ENCODE measurements at places on chromosomes 2 and 18.
A peak's percentile ranks its signal among the peaks of the same experiment; 100 is the strongest.

DNA sequence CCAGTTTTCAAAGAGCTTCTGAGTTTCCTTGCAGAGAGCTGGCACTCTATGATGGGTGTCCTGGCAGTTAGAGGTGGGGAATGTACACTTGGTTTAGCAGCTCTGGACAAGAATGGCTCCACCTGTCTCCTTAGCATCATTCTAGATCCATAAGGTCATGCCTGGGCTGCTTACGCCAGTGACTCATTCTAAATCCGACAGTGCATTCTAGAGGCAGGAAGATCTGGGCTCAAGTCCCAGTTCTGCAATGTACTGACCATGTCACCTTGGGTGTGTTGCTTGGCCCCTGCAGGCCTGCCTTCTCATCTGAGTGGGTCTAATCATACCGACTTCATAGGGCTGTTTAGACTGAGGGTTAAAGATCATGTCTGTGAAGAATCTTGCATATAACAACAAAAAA lies 46.5 kb downstream of the PTGR3 start:
- peak; percentile 53 for DNase-seq

GRCh38 chr2:145059343-145059742 lies 539.4 kb upstream of the ZEB2 start:
- no peak for DNase-seq

- DNase-seq, result peak; percentile 80
Observed at GRCh38 chr2:17538844-17539554, 1.5 kb upstream of the VSNL1 start.

DNA sequence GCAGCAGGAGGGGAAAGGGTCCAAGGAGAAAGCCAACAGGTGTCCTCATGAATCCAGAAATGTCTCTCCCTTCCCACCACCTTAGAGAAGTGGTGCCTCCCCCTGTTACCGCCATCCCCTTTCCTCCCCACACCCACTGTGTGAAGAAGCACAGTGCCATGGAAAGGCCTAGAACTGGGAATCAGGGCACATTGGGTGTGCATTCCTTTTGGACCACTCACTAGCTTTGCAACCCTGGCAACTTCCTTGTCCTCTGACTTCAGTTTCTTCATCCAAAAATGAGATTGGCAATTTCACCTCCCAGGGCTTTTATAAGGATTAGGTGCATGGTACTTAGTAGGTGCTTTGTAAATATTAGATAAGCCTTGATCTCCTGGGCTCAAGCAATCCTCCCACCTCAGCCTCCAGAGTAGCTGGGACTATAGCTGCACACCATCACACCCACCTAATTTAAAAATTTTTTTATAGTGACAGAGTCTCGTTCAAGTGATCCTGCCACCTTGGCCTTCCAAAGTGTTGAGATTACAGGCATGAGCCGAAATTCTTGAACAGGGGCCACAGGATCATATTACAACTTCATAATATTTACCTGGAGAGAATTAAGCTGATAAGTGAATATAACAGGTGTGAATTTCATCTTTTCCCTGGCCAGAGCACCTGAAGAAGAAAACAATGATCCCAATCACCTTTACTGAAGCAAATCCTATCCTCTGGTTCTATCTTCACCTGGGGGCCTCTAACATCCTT lies 97.9 kb upstream of the TAF1B start:
- DNase-seq, result no peak

GRCh38 chr18:73479477-73479876 lies 611.7 kb upstream of the NETO1 start:
- DNase-seq, result peak; percentile 48

GRCh38 chr2:68632021-68632420 lies 11.4 kb upstream of the PROKR1 start:
- DNase-seq, result no peak

GRCh38 chr2:201118121-201118960 lies 2.4 kb downstream of the CFLAR start:
- DNase-seq, result peak; percentile 85

DNA sequence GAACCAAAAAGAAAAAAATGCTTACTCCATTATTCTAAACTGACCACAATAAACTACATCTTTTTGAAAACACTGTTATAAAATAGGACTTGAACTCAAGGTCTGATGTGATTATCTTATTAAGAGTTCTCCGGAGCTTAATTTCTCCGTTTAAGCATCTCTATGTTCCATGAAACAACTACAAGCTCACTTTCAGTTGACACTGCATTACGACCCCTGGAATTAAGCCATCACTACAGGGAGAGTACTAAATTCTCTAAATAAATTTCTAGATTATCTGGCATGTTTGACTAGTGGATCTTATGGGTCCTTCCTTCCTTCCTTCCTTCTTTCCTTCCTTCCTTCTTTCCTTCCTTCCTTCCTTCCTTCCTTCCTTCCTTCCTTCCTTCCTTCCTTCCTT lies 249.0 kb downstream of the IKZF2 start:
- DNase-seq, result no peak

- DNase-seq, result no peak
Observed at GRCh38 chr2:152466980-152467676, 132.2 kb downstream of the FMNL2 start.

- DNase-seq, result peak; percentile 9
Observed at GRCh38 chr2:68284896-68285295, 32.6 kb upstream of the PPP3R1 start.

- DNase-seq, result peak; percentile 46
Observed at GRCh38 chr2:235860871-235861270, 307.3 kb downstream of the GBX2 start.

GRCh38 chr2:26621469-26622199 lies 19.5 kb downstream of the CIB4 start:
- DNase-seq, result peak; percentile 3

DNA sequence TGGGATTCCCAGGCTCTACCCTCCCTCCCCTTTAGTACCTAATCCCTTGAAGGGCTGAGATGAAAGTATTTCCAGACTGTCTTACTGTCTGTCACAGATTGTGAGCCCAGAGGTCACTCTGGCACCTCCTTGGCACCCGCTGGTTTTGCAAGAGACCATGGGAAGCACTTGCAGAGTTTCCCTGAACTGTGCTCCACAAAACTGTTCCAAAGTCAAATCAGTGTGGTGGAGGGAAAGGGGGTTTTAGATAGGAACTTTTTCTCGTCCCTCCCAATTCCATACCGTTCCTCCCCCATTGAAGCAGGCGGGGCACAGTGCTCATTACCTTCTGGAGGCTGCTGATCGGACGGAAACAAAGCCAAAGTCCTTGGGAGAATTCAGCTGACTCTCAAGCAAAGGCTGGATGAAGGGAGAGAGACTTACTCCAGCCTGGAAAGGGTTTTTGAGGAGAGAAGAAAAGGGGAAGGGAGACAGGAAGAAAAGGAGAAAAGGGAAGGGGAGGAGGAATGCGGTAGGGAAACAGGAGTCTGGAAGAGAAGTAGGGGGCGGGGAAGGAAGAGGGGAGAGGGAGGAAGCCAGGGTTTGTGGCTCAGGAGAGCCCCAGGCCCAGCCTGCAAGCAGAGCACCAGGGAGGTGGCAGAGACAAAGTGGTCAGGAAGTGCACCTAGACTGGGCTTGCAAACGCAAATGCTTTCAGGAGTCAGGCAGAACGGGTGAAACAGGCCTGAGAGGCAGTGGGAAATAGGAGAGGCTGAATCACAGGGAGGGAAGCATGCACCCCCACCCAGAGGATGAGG lies 88.4 kb upstream of the SP3 start:
- no peak for DNase-seq

- no peak for DNase-seq
Observed at GRCh38 chr2:37895140-37895539, 29.9 kb upstream of the RMDN2 start.

DNA sequence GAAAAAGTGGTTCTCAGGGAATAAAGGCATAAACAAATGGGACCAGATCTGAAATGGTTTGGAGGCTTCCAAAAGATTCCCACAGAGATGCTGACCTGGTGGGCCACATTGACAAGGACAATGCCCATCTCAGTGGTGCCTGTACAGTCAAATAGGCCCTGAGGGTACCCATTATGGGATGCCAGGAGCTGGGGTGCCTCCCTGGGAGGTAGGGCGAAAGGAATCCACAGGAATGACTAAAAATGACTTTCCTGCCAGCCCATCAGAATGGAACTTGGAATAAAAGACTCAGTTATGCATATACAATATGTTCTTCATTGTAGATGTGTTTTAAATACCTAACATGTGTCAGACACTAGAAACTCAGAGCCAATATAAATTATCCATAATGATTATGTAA lies 248.5 kb downstream of the RNF144A start:
- no peak for DNase-seq

- no peak for DNase-seq
Observed at GRCh38 chr2:237159006-237159911, 73.6 kb downstream of the COPS8 start.

- DNase-seq, result no peak
Observed at GRCh38 chr2:23692263-23692662, 234.7 kb downstream of the ATAD2B start.

GRCh38 chr2:168722592-168722991 lies 79.8 kb upstream of the NOSTRIN start:
- DNase-seq, result no peak

DNA sequence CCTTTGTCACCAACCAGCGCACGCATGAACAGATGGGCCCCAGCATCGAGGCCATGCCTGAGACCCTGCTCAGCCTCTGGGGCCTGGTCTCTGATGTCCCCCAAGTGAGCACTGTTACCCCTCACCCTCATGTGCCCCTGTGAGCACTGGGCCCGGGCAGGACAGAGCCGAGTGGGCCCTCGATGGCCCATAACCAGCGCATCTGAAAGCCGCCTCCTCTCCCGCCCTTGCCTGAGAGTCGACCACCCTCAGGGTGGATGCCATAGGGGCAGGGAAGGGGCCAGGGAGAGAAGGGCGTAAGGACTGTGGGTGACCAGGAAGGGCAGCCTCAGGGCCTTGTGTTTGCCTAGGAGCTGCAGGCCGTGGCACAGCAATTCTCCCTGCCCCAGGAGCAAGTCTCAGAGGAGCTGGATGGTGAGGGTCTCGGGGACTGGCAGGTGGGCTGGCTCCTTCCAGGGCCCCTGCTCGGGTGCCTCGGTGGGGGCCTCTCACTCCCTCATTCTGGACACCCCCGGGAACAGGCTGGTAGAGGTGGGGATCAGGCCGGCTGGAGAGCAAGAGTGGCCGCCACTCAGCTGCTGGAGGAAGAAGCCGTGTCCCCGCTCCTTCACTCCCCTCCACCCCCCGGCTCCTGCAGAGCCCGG lies 2.1 kb downstream of the PROM2 start:
- no peak for DNase-seq

GRCh38 chr2:23351388-23352141 lies 33.4 kb upstream of the KLHL29 start:
- peak; percentile 70 for DNase-seq

DNA sequence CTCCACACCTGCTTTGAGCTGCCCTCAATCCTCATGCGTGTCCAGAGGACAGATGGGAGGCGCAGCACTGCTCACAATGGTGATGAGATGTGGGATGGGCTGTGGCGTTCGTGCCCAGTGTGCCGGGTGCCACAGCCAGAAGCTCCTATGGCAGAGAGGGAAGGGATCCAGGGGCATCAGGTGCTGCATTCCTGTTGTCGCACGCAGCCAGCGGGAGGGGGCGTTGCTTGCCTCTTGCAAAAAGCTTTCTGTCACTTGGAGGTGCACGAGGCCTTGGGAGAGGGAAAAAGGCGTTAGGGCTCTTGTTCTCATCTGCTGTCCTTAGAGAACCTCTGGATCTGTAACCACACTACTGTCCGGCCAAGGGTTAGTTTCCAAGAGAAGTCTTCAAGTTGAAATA lies 29.2 kb upstream of the ALLC start:
- no peak for DNase-seq

DNA sequence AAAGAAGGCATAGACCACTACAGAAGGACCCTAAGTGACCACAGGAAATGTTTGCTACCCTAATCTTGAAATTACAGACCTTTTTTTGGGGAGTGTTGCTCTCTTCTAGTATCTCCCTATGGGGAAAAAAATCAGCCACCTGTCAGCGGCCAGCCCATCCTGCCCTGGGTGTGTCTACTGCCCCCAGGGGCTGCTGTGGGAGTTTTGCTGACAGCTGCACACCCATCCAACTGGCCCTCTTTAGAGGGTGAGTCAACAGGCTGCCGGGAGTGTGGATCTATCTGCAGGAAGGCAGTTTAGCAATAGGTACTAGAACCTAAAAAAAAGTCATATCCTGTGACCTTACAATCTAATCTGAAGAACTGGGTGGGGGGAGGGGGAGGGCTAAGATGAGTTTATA lies 796 bp upstream of the DYSF start:
- peak; percentile 31 for DNase-seq

DNA sequence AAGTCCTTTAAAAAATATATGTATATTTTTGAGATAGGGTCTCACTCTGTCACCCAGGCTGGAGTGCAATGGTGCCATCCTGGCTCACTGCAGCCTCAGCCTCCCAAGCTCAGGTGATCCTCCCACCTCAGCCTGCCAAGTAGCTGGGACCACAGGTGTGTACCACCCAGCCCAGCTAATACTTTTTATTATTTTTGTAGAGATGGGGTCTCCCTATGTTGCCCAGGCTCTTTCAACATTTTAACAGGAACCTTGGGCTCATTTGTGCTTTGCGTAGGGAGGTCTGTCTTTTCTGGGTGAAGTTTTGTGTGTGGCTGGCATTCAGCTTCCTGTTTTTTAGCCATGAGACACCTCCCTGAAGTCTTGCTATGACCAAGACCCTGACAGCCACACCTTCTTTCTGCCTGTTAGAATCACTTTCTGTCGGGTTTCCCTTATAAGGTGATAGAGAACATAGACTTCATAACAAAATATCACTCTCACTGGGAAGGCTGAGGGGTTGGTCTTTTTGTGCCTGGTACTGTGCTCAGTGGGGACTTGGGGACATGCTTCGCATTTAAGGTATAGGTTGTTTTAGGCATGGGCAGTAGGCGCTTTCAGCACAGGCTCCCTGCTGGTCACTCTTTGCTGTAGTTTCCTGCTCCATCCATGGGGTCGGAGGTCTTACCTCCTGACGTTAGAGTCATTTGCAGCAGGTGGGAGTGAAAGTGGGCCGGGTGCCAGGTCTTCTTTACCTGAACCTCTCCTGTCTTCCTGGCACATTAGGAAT lies 3.4 kb downstream of the RAB31 start:
- no peak for DNase-seq

DNA sequence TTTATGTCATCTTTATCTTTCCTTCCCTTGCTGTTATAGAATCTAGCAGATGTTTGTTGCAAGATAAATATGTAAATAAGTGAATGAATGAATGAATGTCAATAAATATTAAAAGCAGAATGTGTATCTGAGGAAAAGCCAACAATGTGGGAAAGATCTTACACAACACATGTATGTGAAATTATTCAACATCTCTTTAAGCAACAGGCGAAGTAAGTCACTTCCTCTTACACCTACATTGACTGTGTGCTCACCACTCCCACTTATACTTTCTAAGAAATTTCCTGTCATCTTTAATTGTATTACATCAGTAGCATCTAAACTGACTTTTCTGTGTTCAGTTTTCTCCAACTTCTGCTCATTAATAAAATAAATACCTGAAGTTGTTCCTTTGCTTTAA lies 43.0 kb downstream of the RAD51AP2 start:
- DNase-seq, result no peak
